H4 (cell line): ENCODE measurements at places on chromosomes 12 and 14.

DNA sequence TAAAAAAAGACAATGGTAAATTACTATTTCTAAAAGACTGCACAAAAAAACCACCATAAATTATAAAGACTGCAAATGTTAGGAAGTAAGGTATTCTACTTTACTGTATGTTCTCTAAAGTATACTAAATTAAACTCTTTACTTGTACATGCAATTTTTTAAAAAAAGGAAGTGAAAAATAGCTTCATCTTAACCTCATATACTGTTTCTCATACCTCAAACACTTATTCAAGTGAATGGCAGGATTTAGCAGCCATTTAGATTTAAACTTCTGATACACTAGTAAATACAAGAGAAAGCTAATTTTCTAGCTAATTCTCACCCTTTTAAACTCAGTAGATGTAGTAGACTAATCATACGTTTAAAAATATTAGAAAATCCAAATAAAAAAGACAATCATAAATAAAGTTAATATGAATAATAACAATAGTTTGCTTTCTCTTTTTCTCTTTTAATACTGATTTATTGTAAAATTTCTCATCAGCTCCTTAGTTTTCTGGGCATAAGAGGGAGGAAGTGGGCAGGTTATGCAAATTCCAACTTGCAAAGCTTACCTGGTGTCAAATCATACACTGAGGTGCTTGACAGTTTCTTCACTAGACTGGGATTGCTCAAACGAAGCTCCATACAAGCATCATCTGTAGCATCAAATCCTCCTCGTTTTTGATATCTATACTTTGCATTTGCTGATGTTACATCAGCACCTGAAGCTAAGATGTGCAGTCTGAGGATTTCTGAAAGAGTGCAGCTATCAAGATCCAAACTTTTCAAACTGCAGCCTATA, 71.0 kb upstream of the CFL2 start:
- DNase-seq: no peak

DNA sequence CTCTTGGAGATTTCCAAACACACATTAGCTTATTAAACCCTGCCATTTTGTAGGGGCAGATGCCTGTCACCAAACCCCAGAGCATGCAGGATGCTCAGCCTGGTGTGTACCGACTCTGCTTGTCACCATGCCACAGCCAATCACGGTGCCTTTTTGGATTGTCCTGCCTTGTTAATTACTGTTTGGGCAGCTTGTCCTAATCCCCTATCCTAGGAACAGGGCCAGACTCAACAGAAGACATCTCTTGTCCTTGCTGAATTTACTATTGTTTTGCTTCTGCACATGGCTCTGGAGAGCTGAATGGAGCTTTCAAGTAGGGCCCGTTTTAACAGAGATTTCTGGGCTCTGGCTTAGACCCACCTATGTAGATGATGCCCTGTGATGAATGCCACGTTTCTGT, 388.5 kb downstream of the AACS start:
- DNase-seq: no peak

DNA sequence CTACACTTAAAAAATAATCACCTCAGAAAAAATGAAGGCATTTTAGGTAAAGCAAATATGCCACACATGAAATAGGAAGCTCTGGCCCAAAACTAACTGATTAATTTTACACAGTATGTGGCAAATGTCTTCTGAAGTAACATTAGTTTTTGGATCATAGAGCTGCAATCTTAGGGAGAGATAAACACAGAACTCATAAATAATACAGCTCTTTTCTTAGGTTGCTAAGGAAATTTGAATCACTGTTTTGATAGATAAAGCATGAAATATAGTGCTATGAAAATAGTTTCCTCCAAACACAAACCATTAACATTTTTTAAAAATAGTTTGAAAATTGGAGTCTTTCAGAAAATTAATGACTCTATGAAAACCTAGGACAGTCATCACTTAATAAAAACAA, 15.0 kb downstream of the RASSF9 start:
- DNase-seq: no peak

DNA sequence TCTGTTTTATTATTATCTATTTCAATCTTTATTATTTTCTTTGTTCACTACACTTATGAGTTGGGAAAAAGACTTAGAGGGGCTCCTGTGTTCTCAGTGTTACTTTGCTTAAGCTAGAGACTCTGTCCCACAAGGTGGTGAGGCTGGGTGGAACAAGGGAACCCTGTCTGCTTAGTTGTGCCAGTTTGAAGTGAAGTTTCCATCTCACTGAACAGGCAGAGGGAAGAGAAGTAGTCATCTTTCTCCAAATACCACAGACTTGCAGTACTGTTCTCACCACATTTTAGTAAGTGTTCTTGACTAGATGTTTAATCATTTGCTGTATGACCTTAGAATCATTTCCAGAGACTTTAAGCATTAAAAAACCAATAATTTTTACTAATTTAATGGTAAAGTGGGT, 195.7 kb upstream of the NEDD1 start:
- no peak for DNase-seq
